ENCODE measurements at places on chromosomes 5 and 9.

DNA sequence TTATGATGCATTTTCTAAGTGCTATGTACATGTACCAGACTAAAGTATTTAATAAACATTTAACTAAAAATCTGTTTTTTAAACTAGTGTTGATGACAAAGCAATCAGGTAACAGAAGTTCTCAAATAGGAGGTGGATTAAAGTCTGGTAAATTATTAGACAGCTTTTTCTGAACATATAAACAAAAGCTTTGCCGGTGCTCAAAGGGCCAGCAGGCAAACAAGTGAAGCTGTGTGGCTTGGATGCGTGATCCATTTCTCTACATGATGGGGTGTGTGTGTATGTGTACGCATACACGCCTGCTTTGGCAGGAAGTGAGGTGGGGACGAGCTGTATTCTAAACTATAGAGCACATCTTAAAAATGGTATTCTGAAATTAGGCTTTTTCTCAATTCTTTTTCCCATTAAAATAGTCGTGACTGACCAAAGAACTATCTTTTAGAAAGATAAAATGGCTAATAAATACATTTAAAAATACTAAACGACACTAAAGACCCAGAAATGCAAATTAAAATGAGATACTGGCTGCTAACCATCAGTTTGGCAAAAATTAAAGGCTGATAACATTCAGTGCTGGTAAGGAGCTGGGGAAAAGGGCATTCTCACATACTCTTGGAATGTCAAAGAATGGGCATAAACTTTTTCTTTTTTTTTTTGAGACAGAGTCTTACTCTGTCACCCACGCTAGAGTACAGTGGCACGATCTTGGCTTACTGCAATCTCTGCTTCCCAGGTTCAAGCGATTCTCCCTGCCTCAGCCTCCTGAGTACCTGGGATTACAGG is 174.0 kb downstream of the MAPKAP1 start:
- DNase-seq = no peak

- DNase-seq = no peak
These were observed 526 bp upstream of the CD14 start for GRCh38 chr5:140633501-140633900.

DNA sequence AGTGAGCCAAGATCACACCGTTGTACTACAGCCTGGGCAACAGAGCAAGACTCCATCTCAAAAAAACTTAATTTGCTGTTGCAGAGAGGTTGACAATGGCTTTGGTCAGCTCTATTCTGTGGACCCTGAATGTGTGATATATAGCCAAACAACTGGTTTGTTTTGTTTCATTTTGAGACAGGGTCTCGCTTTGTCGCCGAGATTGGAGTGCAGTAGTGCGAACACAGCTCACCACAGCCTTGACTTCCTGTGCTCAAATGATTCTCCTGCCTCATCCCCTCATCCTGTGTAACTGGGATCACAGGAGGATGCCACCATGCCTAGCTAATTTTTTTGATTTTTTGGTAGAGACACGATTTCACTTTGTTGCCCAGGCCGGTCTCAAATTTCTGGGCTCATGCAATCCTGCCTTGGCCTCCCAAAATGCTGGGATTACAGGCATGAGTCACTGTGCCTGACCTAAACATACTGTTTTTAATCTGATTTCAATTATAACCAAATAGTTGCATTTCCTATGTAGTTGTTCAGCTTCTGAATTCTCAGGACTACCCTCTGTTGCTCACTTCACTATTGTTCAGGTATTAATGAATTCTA is 9.8 kb downstream of the RNF183 start:
- DNase-seq = no peak

GRCh38 chr5:176944268-176944667 is 45.1 kb upstream of the HK3 start:
- DNase-seq = no peak

GRCh38 chr9:19728101-19728500 is 60.7 kb downstream of the SLC24A2 start:
- no peak for DNase-seq

DNA sequence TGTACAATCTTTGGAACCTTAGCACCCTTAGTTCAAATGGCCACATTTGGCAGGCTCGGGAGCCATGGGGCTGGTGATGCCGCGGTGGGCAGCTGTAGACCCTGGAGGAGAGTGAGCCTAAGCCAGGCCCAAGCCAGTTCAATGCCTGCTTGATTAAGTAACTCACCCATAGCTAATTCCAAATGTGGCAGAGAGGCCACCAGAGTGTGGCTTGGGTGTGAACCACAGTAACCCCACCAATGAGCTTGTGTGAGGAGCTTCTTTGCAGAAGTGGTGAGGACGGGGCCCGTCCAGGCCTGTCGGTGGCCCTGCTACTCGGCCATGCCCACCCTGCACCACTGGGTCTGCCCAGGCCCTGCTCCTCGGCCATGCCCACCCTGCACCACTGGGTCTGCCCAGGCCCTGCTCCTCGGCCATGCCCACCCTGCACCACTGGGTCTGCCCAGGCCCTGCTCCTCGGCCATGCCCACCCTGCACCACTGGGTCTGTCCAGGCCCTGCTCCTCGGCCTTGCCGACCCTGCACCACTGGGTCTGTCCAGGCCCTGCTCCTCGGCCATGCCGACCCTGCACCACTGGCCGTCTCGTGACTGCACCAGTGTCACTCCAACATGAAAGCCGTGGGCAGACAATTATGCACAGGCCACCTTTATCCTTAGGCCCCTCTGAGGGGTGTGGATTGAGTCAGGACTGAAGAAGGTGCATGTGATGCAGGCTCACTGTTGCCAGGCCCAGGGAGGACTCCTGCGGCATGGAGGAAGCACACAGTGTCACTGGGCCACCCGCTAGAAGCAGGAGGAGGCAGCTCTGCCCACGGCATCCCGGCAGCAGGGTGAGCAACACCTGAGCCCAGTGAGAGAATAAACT is 75.4 kb downstream of the MRPL36 start:
- DNase-seq = no peak

- no peak for DNase-seq
These were observed 47.4 kb downstream of the KCNT1 start for GRCh38 chr9:135749171-135750045.

GRCh38 chr5:180866985-180867384 is 5.9 kb upstream of the ZFP62 start:
- DNase-seq = no peak

DNA sequence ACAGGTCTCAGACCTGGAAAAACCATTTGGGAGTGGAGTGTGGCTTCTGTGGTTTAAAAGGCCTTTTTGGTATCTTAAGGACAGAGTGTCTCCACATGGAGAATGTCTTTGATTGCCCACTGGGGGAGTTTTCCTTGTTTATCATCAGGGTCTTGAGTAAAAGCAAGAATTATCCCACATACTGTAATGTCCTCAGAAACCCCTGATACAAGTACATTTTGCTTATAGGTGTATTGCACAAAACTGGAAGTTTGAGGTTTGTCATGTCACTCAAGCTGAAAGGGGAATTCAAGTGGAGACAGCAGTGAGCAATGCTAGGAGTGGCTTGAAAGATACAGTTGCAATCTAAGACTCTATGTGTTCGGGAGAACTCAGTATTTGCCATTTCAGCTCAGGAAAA is 62.7 kb upstream of the GRAMD2B start:
- DNase-seq = no peak

DNA sequence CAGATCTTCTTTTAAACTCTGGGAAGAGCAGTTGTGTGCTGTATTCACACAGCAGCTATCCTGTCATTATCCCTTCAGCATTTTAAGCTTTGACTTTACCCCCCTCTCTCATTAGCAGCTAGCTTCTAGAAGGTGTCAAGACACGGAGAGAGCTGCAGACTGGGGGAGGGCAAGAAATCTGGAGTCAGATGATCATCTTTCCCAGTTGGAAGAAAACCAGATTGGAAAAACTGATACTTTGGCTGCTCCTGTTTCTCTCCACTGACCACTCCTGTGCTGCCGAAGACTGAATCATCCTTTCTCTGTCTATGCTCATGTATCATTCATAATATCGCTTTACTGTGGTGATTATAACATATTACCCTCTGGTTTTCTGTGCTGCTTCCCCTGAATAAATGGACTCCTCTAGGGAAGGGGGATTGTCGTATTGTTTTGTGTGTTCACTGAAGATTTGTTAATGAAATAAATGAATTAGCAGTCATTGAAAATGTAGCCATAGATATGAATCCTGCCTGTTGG is 75.1 kb downstream of the SH3GL2 start:
- no peak for DNase-seq
